SK-N-DZ (cell line): ENCODE measurements at places on chromosomes 13 and 19.

GRCh38 chr13:95603887-95604555, 40.5 kb downstream of the DZIP1 start:
- DNase-seq, result no peak

- DNase-seq, result no peak
These were observed at the start of gene KLC3 for GRCh38 chr19:45340232-45340898. Gene KLC3, plus strand, starts transcription at chr19:45340750. Its CDS starts 4,792 bp downstream, at chr19:45345542.

GRCh38 chr13:79497064-79497463, 16.1 kb downstream of the NDFIP2 start:
- DNase-seq, result no peak

DNA sequence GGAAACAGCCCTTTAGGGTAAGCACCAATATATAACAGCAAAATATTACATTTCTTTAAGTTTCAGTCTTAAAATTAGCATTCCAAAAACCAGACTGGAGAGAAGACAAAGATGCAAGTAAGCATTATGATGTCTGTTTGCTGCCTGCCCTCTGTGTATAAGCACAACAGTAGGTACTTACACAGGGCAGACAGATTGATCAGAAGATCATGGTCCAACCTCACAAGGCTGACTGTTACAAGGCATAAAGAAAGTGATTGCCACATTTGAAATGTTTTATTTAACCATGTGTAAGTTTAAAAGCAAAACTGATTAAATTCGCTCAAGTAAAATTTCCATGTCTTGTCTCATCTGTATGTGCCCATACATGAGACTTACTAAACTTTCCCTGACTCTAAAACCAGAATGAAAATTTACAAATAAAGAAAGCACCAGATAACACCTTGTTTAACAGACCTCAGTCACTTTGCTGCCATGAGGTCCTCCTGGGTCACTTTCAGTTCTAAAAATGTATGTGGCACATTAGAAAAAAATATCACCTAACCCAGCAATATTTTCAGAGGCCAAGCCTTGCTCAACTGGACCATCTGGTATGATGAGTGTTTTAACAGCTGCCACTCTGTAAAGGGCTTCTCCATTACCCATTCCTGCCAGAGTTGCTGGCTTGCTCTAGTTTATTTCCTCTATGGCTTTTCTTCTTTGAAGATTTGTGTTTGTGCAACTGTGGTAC, 297.0 kb downstream of the RBM26 start:
- no peak for DNase-seq

- DNase-seq, result no peak
These were observed 2.1 kb upstream of the FBXO17 start for GRCh38 chr19:38977445-38978325.
